Stimulated activated CD8-positive, alpha-beta memory T cell treated with anti-CD3 and anti-CD28 coated beads, Interleukin-15, amount 100 ng/mL, for 48 hours (primary cell): ENCODE measurements at places on chromosomes 13 and 19.

DNA sequence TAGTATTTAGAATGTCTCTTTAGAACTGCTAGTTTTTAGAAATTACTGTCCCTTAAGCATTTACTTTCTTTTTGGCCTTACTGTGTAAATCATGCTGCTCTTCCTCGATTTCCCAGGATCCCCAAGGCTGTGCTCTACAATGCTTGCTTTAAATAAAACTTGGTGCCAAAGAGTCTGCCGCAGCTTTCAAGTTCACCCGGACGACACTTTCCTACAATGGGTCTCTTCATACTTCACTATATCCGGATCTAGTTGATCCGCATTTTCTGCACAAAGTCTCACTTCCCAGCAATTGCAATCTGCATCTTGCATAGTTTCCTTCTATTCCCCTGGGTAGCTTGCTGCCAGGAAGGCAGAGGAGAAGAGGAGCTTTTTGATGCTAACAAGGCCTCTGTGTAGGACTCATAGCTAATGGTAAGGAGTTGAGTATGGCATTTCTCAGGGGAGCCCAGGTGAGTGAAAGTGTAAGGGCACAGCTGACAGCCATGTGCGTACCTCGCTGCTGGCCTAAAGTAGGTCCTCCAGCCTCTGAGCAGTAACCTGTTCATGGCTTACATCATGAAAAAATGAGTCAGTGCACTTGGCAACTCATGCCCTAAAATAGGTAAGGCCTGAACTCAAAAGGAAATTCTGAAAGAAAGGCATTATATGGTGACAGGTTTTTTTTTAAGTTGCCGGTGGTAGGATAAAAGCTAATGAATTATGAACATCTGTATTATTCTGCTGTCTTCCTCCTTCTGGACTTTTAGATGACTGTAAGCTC, 101.6 kb downstream of the ENOX1 start:
- no peak for DNase-seq

DNA sequence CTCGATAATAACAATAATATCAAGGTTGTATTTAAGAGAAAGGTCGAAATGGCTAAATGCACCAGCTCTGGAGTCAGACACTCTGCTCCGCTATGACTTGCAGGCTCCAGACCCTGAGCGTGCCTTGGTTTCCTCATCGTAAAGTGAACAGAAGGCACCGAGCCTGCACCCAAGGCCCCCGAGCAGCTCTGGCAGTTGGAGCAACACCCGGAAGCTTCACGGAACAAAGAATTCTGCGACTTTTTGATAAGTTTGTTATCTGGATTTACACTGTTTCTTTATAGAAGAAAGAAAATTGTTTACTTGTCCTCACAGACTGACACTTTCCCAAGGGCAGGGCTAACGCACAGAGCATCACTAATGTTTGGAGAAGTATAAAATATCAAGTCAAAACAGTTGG, 4.4 kb downstream of the GRTP1 start:
- DNase-seq, result no peak

GRCh38 chr13:20360835-20361412, 128.8 kb upstream of the GJB6 start:
- no peak for DNase-seq

DNA sequence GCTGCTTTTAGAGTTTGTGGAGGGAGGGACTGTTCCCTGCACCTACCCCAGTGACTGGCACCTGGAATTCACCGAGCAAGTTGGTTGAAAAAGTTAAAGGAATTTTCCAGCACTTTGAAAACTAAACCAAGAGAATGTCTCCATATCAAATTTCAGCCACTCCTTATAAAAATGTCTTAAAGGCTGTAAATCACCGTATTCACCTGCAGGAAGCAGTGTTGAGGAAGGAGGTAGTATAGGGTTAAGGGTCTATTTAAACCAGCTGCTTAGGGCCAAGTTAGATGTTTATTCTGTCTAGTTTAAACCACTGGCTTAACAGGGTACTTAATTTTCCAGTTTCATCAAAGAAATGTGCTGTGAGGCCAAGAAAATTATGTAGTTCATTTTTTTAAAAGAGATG, 3.8 kb upstream of the RAB20 start:
- DNase-seq, result no peak

DNA sequence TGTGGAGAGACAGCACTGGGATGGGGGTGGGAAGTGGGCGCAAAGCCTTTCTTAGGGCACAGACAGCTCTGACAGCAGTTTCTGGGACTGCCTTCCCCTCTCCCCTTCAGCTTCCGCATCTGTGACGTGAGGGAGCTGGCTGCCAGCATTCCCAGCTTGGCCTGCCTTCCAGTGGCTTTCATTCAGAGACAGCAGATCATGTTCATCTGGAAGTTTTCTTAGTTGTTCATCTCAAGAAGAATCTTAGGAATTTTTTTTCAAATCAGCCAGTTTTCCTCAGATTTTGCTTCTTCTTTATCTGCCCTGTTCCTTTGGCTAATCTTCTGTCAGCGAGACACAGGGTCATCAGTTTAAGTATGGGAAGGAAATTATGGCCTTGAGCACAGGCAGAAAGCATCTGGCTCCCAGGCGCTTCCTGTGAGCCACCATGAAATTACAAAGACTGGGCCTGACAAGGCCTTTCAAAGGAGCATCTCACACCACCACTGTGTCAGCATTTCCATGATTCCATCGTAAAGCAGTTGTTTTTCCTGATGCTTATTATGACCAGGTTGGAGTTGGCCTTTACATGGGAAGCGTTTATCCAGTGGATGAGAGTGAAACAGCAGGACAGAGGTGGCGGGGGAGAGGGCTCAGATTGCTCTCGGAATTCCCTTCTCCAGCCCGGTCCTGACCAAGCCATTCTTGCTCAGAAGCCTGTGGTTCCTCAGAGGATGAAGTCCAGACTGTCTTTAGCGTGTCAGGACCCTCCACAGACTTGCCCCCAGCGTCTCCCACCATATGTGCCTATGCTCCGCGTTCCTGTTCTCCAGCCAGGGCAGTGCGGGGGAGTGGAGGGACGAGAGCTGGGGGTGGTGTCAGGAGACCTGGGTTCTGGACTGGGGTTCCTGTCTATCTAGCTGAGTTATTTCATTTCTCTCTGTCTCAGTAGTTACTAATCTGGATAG, 43.6 kb downstream of the ARHGAP35 start:
- no peak for DNase-seq

DNA sequence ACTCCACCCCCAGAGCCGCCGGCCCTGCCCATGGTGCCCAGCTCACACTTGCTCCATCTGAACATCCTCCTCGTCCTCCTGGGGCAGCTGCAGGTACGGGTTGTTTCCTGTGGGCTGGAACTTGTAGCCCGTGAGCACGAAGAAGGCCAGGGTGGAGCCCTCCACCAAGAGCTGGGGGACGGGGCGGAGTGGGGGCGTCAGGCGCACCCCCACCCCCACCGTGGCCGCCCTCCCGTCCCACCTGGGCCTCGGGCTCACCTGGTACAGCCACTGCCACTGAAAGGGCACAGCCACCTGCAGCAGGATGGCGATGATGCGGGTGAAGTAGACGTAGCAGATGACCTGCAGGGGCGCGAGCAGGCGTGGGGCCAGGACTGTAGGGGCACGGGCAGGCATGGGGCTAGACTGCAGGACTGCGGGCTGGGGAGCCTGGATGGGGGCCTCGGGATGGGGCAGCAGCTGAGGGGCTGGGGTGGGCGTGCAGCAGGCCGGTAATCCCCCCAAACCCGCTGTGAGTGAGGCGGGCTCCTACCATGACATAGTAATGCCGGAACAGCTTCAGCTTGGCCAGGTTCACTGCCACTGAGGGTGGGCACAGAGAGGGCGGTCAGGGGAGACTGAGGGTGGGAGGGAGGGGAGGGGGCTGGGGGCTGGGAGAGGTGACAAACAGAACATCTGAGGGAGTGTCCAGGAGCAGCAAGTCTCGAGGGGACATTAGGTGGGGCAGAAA, 6.3 kb downstream of the GPR108 start:
- no peak for DNase-seq

- DNase-seq, result no peak
Measured at GRCh38 chr13:105334211-105334610, 1201.3 kb downstream of the EFNB2 start.

- no peak for DNase-seq
Measured at GRCh38 chr13:102707467-102707866, 12.6 kb upstream of the METTL21C start.

DNA sequence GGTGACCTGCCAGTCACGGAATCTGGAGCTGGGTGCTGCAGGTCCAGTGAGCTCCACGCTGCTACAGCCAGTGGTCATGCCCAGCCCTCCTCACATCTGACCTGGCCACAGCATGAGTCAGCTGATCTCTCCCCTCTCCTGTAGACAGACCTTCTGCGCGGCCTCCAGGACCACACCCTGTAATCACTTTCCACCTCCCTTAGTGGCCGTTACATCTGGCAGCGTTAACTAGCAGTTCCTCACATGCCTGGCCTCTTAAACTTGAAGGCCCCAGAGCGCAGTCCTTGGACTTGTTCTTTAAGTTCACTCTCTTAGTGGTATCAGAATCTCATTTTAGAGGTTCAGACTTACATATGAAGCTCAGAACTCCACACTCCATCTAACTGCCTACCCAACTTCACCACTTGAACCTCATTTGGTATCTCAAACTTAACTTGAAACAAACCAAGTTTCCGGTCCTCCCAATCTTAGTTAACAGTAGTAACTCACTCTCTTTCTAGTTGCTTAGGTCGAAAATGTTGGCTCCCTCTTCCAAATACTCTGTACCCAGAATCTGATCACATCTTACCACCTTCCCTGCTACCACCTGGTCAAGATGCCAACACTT, 22.7 kb downstream of the MIPEP start:
- DNase-seq, result no peak

DNA sequence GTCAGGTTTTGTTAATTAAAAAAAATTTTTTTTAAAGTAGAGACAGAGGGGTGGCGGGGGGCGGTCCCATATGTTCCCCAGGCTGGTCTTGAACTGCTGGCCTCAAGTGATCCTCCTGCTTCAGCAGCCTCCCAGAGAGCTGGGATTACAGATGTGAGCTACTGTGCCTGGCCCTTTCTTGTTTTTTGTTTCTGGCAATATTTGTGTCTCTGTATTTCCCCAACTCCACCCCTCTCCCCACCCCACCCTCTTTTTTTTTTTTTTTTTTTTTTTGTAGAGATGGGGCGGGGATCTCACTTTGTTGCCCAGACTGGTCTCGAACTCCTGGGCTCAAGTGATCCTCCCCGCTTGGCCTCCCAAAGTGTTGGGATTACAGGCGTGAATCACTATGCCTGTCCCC, 600 bp upstream of the CAPN12 start:
- no peak for DNase-seq

- DNase-seq, result no peak
Measured at GRCh38 chr13:38685974-38686576, 802 bp upstream of the FREM2 start.

DNA sequence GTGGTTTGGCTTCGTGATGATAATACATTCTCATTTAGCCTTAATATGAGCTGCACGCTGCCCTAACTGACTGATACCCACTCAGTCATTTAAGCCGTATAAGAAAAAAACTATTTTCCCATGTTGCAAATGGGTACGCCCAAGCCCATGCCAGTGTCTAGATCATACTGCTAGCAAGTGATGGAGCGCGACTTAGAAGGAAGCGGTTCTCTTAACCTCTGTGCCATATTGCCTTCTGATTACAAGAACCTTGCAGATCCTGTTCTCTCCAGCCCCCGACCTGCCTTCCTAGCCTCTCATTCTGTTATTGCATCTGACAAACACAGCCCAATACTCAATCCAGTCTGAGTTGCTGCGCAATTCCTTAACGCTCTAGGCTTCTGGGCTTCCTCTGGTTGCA, 603 bp downstream of the GPALPP1 start:
- no peak for DNase-seq

- DNase-seq, result no peak
Measured at GRCh38 chr13:61696676-61697075, 281.0 kb upstream of the PCDH20 start.

- DNase-seq, result no peak
Measured at GRCh38 chr13:26017196-26017921, 34.5 kb downstream of the SHISA2 start.

- DNase-seq, result no peak
Measured at GRCh38 chr19:38122402-38123093, 101.5 kb downstream of the DPF1 start.
